ENCODE measurements at places on chromosomes 2 and 18.

- no peak for DNase-seq
These were observed 24.4 kb upstream of the ACTG2 start for GRCh38 chr2:73868204-73868978.

GRCh38 chr2:69340101-69340775 is 46.8 kb downstream of the GFPT1 start:
- no peak for DNase-seq

GRCh38 chr18:72762515-72763122 is 105.2 kb downstream of the NETO1 start:
- no peak for DNase-seq

GRCh38 chr2:181036445-181036844 is 56.0 kb downstream of the UBE2E3 start:
- DNase-seq = no peak

- DNase-seq = no peak
These were observed 973.8 kb upstream of the GYPC start for GRCh38 chr2:125681976-125682805.

DNA sequence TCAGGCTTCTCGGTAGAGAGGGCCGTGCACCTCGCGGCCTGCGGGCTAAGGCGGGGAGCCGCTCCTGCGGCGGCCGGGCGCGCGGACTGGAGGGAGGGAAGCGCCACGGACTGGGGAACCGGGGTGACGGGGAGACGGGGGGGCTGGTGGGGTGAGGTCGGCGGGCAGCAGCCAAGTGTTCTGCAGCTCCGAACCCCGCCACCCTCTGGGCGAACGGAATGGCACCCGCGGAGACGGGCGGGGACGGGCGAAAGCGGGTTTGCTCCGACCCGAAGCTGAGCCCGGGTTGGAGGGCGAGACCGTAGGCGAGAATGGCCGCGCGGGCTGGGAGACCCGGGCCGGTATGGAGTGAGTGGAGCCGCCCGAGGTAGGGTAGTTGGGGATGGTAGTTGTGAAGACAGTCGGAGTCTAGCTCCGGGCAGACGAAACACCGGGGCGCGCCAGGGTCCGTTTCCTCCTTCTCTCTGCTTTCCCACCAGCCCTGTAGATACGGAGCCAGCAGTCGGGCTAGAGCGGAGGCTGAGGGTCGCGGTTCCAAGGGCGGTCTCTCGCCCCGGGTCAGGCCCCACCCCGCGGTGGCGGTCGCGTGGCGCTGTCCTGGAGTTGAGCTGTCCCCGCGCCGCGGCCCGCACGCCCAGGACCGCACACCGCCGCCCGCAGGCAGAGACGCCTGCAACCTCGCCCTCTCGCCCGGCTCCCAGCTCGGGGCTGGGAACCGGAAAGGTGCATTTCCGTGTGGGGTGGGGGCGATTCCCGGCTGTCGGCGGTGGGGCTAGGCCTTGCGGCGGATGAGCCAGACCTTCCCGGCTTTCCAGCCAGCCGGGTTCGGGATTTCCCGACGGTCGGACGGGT is 160.3 kb upstream of the SIX2 start:
- no peak for DNase-seq

GRCh38 chr18:47975105-47975504 is 44.6 kb upstream of the SMAD2 start:
- no peak for DNase-seq

- DNase-seq = peak; percentile 66
These were observed 125.4 kb downstream of the RGPD3 start for GRCh38 chr2:106342831-106343251.

- no peak for DNase-seq
These were observed 456.3 kb downstream of the ZEB2 start for GRCh38 chr2:144063602-144064001.

DNA sequence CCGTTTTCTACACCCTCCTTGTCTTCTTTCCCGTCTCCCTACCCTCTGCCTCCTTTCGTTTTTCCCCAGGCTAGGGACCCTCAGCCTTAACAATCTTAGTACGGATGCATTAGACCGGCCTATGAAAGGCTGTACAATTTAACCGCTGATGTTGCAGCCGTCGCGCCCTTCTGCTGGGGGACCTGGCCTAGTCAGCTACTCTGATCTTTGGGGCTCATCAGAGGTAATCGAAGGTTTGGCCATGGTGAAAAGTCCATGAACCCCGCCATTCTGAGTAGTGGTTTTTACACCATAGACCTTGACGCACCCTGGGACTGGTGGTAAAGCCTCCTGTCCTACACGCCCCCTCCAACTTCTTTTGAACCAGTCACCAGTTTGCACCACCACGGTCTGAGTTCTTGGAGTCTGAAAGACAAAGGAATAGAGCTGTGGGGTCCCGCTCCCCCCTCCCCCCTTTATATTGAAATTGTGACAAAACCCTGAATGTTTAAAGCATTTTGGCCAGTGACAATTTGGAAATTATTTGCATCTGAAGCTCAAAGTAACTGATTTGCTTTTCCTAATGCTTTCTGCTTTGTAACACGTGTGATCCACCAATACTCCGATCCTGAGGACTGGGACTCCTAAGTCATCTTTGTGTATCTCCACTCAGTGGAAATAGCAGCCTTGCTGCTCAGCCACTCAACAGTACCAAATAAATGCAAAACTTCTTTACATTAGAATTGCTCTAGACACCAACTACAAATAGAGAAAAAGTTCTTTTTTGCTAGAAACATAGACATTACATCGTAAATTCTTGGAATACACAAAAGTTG is 642 bp upstream of the SRSF7 start:
- no peak for DNase-seq

DNA sequence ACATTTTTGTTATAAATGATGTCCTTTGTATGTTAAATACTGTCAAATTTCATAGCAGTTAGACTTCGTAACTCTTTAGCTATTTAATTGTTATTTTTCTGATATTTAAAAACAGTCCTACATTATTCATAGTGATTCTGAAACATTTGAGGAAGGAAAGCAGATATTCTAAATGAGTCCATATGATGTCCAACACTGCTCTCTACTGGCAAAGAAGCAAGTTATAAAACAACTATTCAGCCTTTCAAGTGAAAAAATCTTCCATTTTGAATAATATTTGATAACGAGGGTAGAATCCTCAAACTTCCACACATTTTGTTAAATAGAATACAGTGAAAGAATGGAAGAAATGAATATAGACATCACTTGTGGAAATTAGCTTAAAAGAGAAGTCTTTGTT is 220.8 kb downstream of the GULP1 start:
- DNase-seq = no peak

- DNase-seq = no peak
These were observed 57.2 kb downstream of the HS6ST1 start for GRCh38 chr2:128261245-128262128.

- DNase-seq = no peak
These were observed 98.4 kb downstream of the RTTN start for GRCh38 chr18:70107091-70107490.

- no peak for DNase-seq
These were observed 38.2 kb upstream of the VIT start for GRCh38 chr2:36658277-36658748.

DNA sequence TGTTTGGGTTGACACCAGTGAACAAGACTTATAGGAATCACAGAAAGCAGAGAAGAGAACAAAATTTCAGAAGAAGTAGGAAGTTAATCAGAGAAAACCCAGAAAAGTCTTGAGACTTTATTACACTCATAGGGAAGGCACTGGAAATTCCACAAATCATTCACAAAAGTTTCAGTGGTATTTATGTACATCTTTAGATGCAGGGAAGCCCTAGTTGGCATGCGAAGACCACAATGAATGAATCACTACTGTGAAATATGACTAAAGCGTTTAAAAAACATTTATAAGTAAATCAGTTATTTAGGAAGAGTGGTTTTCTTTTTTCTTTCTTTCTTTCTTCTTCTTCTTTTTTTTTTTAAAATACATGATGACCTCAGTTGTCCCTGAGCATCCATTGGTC is 105.1 kb downstream of the NUP35 start:
- DNase-seq = no peak

GRCh38 chr2:190978389-190979053 is 35.5 kb downstream of the STAT1 start:
- no peak for DNase-seq

DNA sequence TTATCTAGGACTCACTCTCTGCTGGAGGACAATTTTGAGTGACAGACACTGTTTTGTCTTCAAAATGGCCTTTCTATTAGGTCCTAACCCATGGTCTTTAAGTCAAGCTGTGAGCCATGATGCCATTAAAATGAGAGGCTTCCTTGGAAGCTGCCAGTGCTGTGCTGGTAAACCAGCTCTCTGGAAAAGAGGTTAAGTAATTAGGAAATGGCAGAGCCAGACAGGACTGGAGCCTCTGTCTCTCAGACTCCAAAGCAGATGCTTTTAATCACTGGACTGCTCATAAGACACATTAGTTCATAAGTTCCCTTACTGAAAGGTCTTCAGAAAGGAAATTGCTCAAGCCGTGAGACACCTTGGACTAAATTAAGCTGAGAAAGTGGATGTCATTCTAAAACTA is 25.8 kb upstream of the LHCGR start:
- DNase-seq = no peak

- no peak for DNase-seq
These were observed 5.0 kb downstream of the NT5DC4 start for GRCh38 chr2:112725545-112726457.

DNA sequence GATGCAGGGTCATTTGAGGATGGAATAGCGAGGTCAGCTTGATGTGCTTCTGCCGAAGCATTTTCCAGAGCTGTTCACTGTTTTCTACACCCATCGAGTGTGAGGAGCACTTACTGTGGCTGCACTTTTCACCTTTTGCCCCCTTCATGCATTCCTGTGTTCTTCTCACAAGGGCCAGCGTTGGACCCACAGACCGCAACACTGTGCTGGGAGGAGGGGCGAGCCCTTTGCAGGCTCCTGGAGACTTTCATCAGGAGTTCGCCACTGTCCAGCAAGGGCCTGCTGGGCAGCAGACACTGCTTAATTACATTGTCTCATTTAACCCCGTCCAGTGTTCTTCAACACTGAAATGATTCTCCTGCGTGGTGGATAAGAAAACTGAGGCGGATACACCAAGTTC is 29.9 kb downstream of the CYP26B1 start:
- no peak for DNase-seq

DNA sequence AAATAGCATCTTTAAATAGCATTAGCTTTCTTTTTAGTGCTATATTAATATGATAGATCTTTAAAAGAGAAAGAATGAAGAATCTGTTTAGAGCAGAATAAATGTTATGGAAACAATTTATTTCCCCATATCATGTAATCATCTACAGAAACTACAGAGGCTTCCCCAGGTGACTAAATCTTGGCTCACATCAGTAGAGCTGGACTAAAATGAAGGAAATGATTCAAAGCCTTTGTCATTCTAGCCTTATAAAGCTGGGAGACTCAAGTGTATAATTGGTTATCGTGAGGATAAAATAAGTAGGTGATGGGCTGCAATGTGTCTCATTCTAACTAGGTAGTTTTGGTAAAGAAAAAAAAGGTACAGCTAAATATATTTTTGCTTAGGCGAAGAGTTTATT is 83.2 kb upstream of the UNC80 start:
- DNase-seq = no peak

GRCh38 chr2:234095301-234095700 is 44.8 kb downstream of the SPP2 start:
- DNase-seq = no peak

GRCh38 chr2:209973328-209973727 is 29.1 kb upstream of the RPE start:
- DNase-seq = no peak

DNA sequence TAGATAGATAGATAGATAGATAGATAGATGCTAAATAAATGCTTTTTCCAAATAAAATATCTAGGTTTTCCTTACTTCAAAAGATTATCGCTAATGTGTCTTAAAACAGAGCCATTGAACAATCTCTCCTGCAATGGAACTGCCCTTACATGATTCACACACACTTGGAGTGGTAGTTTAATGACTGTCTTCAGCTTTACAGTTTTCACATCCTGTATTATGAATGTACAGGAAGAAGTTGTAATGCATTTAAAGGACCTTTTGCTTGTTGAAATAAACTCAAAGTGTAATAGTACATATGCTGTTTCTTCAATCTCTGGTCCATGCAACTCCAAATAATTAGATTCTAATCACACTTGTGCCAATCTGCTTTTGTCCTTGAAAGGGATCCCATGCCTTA is 797.6 kb upstream of the CDH2 start:
- DNase-seq = no peak

GRCh38 chr2:217142649-217143266 is 282.9 kb upstream of the TNP1 start:
- peak; percentile 10 for DNase-seq

GRCh38 chr2:46825231-46825938 is 90.2 kb downstream of the MCFD2 start:
- DNase-seq = no peak

- no peak for DNase-seq
These were observed 17.9 kb upstream of the SFXN5 start for GRCh38 chr2:73089270-73090030.

- no peak for DNase-seq
These were observed 28.9 kb upstream of the LMAN1 start for GRCh38 chr18:59387687-59388565.

GRCh38 chr2:80322311-80322920 is 17.9 kb upstream of the LRRTM1 start:
- no peak for DNase-seq

- no peak for DNase-seq
These were observed 7.6 kb downstream of the DLX1 start for GRCh38 chr2:172092716-172093415.
